ENCODE measurements at places on chromosomes 5 and 9. TPM values are rescaled to one million over a fixed set of nuclear protein-coding genes. Genes with fewer than 3 reads are reported as not detected.

The CDC20B gene
- 0.07 TPM for total RNA-seq

The LURAP1L gene
- 25.4 TPM for total RNA-seq

The PCDHB15 gene
- total RNA-seq = 0.91 TPM

The SLC25A2 gene
- total RNA-seq = 0.26 TPM

The SH3TC2 gene
- total RNA-seq = 2.4 TPM

The PRR16 gene
- total RNA-seq = 7.7 TPM

The ESM1 gene
- total RNA-seq = 54.3 TPM

The ZDHHC11 gene
- total RNA-seq = 2.9 TPM

The KIF24 gene
- total RNA-seq = 1.2 TPM

The TSC1 gene
- total RNA-seq = 48.7 TPM

The ENTPD2 gene
- not detected for total RNA-seq

The ELOVL7 gene
- not detected for total RNA-seq

The PPIP5K2 gene
- 36.4 TPM for total RNA-seq

The PCDHGA3 gene
- 0.79 TPM for total RNA-seq

Measured in smooth muscle cell of the pulmonary artery (primary cell).